GM12878 (cell line): ENCODE measurements at places on chromosomes 1 and 21. TPM values are rescaled to one million over a fixed set of nuclear protein-coding genes. Genes with fewer than 3 reads are reported as not detected.

GRCh38 chr1:31381394-31382294 lies 8.8 kb upstream of the FABP3 start:
- H3K27me3 ChIP-seq, result no peaks in the 10 kb centered on the region
- no peak overlapping the region for H3K4me3 ChIP-seq
- H3K36me3 ChIP-seq, result no peaks in the 10 kb centered on the region
- no peaks in the 10 kb centered on the region for H3K4me1 ChIP-seq

DNA sequence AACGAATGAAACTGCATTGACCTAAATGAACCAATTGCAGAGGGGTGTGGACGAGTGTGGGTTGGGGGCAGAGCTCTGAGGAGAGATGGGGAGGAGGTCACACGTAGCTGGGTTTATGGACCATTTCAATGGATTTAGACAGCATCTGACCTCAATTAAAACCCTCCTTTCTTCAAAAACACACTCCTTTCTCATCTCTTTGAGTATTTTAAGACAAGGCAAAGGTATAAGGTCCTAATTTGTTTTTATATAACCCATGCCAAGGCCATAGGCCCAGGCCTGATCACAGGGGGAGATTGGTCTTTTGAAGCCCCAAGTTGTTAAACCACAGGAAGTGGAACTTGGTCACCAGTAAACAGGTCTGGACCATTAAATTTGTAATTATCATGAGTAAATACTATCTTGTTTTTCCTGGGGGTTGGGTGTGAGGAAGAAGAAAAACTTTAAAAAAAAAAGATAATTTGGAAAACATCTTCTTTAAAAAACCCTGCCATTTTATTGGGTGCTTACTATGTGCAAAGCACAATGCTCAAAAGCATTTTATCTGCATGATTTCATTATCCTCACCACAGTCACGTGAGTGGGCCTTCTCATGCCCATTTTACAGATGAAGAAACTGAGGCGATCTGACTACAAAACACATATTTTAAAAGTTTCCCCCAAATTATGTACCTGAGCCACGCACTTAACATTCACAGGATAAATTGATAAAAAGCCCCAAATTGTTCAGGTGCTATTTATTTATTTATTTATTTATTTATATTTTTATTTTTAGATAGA lies 8.9 kb upstream of the INAVA start:
- no peaks in the 10 kb centered on the region for H3K27me3 ChIP-seq
- DNase-seq, result no peak
- no peak overlapping the region for H3K4me3 ChIP-seq
- peaks cover 47% of the 10 kb centered on the region for H3K4me1 ChIP-seq
- no peaks in the 10 kb centered on the region for H3K36me3 ChIP-seq

DNA sequence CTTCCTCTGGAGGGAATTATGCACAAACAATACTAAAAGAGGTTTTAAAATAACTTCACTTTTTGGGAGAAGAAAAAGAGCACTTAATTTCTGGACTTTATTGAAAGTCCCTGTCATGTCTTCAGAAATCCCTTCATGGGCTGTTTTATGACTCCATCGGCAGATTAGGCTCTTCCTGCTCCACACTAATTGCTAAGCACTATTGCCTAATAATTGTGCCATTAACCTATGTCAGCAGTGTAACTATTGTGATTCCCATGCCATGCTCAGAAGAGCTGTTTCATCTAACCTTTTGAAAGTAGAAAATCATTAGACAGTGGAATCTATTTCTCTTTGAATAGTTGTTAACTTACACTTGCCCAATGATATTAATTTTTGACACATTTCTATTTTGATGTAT lies 489.3 kb upstream of the RUNX1 start:
- H3K27me3 ChIP-seq, result no peaks in the 10 kb centered on the region
- H3K4me3 ChIP-seq, result no peak overlapping the region
- H3K4me1 ChIP-seq, result no peaks in the 10 kb centered on the region
- DNase-seq, result no peak
- H3K36me3 ChIP-seq, result no peaks in the 10 kb centered on the region
- no peak overlapping the region for H3K27ac ChIP-seq

- DNase-seq, result no peak
- no peaks in the 10 kb centered on the region for H3K27me3 ChIP-seq
- H3K36me3 ChIP-seq, result peaks cover 5% of the 10 kb centered on the region
- peaks cover 11% of the 10 kb centered on the region for H3K4me1 ChIP-seq
- peak overlapping the region; percentile 97 for H3K27ac ChIP-seq
- H3K4me3 ChIP-seq, result peak overlapping the region; percentile 91
Observed at GRCh38 chr1:234605399-234605982, 4.5 kb downstream of the IRF2BP2 start.

GRCh38 chr1:42552636-42553035 lies 89.5 kb downstream of the CCDC30 start:
- H3K27me3 ChIP-seq, result no peaks in the 10 kb centered on the region
- no peaks in the 10 kb centered on the region for H3K36me3 ChIP-seq
- H3K4me3 ChIP-seq, result no peak overlapping the region
- H3K4me1 ChIP-seq, result no peaks in the 10 kb centered on the region

GRCh38 chr1:167064621-167065020 lies 25.6 kb downstream of the GPA33 start:
- H3K27me3 ChIP-seq, result no peaks in the 10 kb centered on the region
- no peak overlapping the region for H3K27ac ChIP-seq
- no peaks in the 10 kb centered on the region for H3K4me1 ChIP-seq
- H3K36me3 ChIP-seq, result no peaks in the 10 kb centered on the region

DNA sequence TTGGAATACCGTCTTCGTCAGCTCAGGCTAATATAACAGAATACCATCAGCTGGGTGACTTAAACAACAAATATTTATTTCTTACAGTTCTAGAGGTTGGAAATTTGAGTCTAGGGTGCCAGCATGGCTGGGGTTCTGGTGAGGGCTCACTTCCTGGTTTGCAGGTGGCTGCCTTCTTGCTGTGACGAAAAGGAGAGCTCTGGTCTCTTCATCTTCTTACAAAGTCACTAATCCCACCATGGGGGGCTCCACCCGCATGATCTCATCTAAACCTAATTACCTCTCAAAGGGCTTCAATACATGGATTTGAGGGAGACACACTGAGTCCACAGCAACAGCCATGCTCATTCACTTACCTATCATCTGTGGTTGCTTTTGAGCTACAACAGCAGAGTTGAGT lies 78.3 kb downstream of the PSMG1 start:
- no peak overlapping the region for H3K4me3 ChIP-seq
- no peaks in the 10 kb centered on the region for H3K4me1 ChIP-seq
- H3K27ac ChIP-seq, result no peak overlapping the region
- no peak for DNase-seq
- H3K36me3 ChIP-seq, result no peaks in the 10 kb centered on the region

DNA sequence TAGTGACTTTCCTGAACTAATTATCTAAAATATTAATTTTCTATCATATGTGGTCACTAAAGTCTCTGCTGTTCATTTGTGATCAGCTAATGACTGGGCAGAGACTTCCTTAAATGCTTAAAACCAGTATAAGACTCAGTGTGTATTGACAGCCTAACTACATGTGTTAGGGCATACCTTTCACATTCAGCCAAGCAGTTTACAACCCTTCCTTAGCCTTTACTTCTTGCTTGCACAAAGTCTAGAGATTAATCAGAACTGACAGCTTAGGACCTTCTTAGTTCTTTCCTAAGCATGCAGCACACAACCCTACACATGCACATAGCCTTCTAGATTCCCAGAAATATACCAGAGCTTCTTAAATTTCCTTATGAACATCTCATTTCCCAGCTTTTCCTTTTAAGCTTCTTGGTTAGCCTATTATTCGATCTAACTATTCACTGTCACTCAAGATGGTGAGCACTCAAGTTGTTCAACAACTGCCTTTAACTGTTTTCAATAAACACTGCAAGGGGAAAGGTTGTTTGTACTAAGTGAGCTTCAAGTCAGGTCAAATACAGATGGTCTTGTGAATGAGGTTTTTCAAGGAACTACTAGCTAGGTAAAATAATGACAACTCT lies 13.4 kb downstream of the EYA3 start:
- peaks cover 54% of the 10 kb centered on the region for H3K4me1 ChIP-seq
- peak overlapping the region; percentile 13; the same call in 1 of the 2 replicates for H3K27ac ChIP-seq
- no peak overlapping the region for H3K4me3 ChIP-seq
- H3K27me3 ChIP-seq, result no peaks in the 10 kb centered on the region
- DNase-seq, result no peak

EXO1 gene
- total RNA-seq, result 30.4 and 35.0 TPM in 2 replicates

CD2 gene
- total RNA-seq, result 2.4 and 2.9 TPM in 2 replicates

SLC5A9 gene
- not detected in 2 replicates for total RNA-seq

OVAAL gene
- total RNA-seq, result not detected in 2 replicates

CLCNKA gene
- 0.08 TPM in 1 of 2 replicates, not detected in the other for total RNA-seq
